Left lung (tissue), 14 donors: ENCODE measurements at places on chromosomes 3 and 15. TPM values are rescaled to one million over a fixed set of nuclear protein-coding genes. Genes with fewer than 3 reads are reported as not detected.
A peak's percentile ranks its signal among the peaks of the same experiment; 100 is the strongest.

The PLCH1 gene
- total RNA-seq = 8.5 TPM

The AMT gene
- total RNA-seq = 8.8 TPM

The TMIE gene
- total RNA-seq = not detected

The UBAP1L gene
- 2.7 TPM for total RNA-seq

The PRSS50 gene
- 0.24 TPM for total RNA-seq

- peak overlapping the region; percentile 3 for H3K4me3 ChIP-seq
- peaks cover 88% of the 10 kb centered on the region for H3K4me1 ChIP-seq
- no peak for DNase-seq
- H3K36me3 ChIP-seq = no peaks in the 10 kb centered on the region
Measured at GRCh38 chr3:196641333-196642054, 2.0 kb downstream of the NRROS start.

- H3K36me3 ChIP-seq = no peaks in the 10 kb centered on the region
- no peak for DNase-seq
- no peak overlapping the region for H3K27ac ChIP-seq
- no peak overlapping the region for H3K4me3 ChIP-seq
- no peaks in the 10 kb centered on the region for H3K4me1 ChIP-seq
- no peaks in the 10 kb centered on the region for H3K27me3 ChIP-seq
Measured at GRCh38 chr3:10285272-10286132, 7.2 kb downstream of the GHRL start.

GRCh38 chr3:33373082-33373437 lies 67.1 kb downstream of the UBP1 start:
- H3K4me3 ChIP-seq = no peak overlapping the region
- H3K27ac ChIP-seq = no peak overlapping the region
- no peaks in the 10 kb centered on the region for H3K4me1 ChIP-seq

- no peak for DNase-seq
- no peaks in the 10 kb centered on the region for H3K27me3 ChIP-seq
- no peaks in the 10 kb centered on the region for H3K4me1 ChIP-seq
- H3K4me3 ChIP-seq = no peak overlapping the region
- H3K36me3 ChIP-seq = no peaks in the 10 kb centered on the region
Measured at GRCh38 chr3:38489766-38490165, 6.4 kb upstream of the EXOG start.

DNA sequence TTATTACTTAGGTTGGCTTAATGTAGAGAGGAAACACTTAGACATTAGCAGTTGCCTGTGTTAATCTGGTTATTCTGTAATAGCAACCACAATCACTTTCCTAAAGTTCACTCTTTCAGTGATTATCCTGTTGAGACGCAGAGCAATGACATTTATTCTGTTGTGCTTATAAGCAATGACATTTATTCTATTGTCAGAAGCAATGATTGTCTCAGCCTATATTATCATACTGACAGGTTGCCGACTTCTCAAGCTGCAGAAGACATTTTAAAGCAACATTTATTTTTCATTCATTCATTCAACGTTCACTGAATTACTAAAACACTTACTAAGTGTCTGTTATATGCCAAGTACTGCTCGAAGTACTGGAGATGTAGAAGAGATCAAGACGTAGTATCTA lies 193.5 kb upstream of the SLITRK3 start:
- no peak overlapping the region for H3K4me3 ChIP-seq
- no peak for DNase-seq
- H3K27me3 ChIP-seq = no peaks in the 10 kb centered on the region
- H3K4me1 ChIP-seq = no peaks in the 10 kb centered on the region
- no peaks in the 10 kb centered on the region for H3K36me3 ChIP-seq

DNA sequence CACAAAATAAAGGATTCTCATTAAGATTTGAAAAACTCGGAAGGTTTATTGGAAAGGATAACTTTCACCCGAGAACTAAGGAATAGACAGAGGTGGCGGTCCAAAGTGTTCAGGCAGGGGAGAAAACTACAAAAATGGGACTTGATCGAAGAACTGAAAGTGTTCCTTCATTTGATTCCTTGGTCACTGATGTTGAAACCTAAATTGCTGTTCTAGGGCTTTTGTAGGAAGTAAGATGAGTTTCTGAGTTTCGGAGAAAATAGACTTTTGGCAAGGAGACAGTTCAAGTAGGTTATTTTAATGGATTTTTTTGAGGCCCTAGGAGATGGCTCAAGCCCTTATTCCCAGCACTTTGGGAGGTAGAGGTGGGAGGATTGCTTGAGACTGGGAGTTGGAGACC lies 1.4 kb downstream of the TRIP4 start:
- no peaks in the 10 kb centered on the region for H3K27me3 ChIP-seq
- H3K4me3 ChIP-seq = peak overlapping the region; percentile 73
- H3K36me3 ChIP-seq = no peaks in the 10 kb centered on the region

DNA sequence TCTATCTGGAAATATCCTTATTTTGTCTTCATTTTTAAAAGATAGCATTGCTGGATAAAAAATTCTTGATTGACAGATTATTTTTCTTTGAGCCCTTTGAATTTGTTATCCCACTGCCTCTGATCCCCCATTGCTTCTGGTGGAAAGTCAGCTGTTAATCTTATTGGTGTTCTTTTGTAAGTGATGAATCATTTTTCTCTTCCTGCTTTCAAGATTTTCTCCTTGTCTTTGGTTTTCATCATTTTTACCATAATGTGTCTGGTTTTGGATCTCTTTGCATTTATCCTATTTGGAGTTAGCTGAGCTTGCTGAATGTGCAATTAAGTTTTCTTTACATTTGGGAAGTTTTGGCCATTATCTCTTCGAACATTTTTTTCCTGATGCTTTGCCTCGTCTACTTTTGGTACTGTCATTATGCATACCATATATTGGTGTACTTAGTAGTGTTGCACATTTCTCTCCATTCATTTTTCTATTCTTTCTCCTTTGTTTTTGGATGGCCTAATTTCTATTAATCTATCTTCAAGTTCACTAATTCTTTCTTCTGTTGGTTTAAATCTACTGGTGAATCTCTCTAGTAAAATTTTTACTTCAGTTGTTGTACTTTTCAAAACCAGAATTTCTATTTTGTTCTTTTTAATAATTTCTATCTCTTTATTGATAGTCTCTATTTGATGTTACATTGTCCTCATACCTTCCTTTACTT lies 440.0 kb upstream of the PROK2 start:
- H3K36me3 ChIP-seq = no peaks in the 10 kb centered on the region
- no peak overlapping the region for H3K4me3 ChIP-seq
- no peaks in the 10 kb centered on the region for H3K4me1 ChIP-seq
- no peak overlapping the region for H3K27ac ChIP-seq

- H3K27ac ChIP-seq = peak overlapping the region; percentile 8
- peak; percentile 68 for DNase-seq
- H3K4me3 ChIP-seq = no peak overlapping the region
- H3K4me1 ChIP-seq = no peaks in the 10 kb centered on the region
- no peaks in the 10 kb centered on the region for H3K27me3 ChIP-seq
- H3K36me3 ChIP-seq = no peaks in the 10 kb centered on the region
Measured at GRCh38 chr3:112376241-112376911, 43.4 kb downstream of the CD200 start.

GRCh38 chr15:23416349-23417276 lies 30.4 kb downstream of the GOLGA6L2 start:
- no peaks in the 10 kb centered on the region for H3K4me1 ChIP-seq
- H3K27ac ChIP-seq = no peak overlapping the region
- DNase-seq = no peak
- no peaks in the 10 kb centered on the region for H3K27me3 ChIP-seq

DNA sequence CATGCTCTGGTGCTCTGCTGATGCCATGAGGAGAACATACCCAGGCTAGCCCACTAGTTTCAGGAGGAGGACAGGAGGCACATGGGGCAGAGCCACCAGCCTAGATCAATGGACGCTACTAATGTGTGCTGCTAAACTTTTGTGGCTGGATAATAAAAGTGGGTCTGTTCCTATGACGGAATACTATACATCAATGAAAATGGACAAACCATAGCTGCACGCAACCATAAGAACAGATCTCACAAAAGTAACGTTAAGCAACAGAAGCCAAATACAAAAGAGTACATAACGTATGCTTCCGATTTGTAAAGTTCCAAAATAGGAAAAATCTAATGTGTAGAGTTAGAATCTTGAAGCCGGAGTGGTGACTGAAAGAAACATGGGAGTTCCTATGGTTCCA lies 11.5 kb downstream of the B4GALT4 start:
- no peaks in the 10 kb centered on the region for H3K27me3 ChIP-seq
- peaks cover 76% of the 10 kb centered on the region for H3K36me3 ChIP-seq
- no peak overlapping the region for H3K4me3 ChIP-seq
- H3K4me1 ChIP-seq = no peaks in the 10 kb centered on the region

DNA sequence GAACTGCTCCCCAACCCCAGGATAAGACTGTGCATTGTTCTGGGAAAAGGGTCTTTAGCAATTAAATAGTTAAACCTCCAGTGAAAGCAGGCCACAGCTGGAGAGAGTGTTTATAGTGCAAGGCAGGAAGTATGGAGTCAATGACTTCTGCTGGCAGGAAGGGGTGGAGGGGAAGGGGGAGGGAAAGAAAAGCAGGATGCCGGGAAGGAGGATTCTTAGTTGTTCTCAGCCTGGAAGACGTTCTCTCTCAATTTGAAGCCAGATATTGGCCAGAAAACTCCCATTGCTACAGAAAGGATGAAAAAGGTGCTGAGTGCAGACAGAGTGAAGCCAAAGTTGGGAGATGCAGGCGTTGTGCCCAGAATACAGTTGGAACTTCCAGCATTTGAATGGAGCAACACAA lies 35.7 kb upstream of the ACTL6A start:
- H3K4me1 ChIP-seq = peaks cover 9% of the 10 kb centered on the region
- H3K36me3 ChIP-seq = no peaks in the 10 kb centered on the region
- no peak overlapping the region for H3K4me3 ChIP-seq
- DNase-seq = peak; percentile 88
- H3K27me3 ChIP-seq = no peaks in the 10 kb centered on the region

DNA sequence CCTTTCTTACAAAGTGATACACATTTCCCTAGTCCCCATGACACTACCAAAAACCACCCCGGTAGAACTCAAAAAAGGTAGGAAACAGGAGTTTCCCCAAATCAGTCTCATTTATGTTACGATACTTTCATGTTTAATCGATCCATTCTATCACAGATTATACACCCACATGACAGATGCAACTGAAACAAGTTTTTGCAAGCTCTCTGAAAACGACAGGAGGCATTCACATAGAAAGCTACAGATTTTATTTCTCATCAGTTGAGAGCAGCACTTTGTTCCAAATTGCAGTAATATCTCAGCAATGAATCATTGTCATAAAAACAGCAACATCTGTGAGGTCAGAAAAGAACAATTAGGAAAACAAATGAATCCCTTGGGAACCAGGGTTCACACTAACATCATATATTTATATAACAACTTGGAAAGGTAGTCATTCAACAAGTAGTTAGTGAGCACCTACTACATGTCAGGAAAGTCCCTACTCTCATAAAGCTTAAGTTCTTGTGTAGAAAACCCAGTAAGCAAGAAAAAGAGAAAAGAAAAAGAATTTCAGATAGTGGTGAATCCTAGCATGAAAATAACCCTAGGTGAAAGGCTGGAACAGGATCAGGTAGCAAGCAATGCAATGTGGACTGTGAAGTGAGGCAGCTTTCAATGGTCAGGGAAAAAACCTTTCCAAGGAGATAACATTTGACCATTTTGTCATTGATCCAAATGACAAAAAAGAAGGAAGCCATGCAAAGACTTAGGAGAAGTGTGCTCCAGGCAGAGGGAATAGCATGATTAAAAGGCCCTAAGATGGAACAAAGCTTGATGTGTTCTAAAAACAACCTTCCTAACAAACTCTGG lies 8.3 kb downstream of the PLD1 start:
- DNase-seq = no peak
- H3K36me3 ChIP-seq = no peaks in the 10 kb centered on the region
- H3K4me3 ChIP-seq = no peak overlapping the region
- H3K4me1 ChIP-seq = no peaks in the 10 kb centered on the region
- H3K27me3 ChIP-seq = no peaks in the 10 kb centered on the region

DNA sequence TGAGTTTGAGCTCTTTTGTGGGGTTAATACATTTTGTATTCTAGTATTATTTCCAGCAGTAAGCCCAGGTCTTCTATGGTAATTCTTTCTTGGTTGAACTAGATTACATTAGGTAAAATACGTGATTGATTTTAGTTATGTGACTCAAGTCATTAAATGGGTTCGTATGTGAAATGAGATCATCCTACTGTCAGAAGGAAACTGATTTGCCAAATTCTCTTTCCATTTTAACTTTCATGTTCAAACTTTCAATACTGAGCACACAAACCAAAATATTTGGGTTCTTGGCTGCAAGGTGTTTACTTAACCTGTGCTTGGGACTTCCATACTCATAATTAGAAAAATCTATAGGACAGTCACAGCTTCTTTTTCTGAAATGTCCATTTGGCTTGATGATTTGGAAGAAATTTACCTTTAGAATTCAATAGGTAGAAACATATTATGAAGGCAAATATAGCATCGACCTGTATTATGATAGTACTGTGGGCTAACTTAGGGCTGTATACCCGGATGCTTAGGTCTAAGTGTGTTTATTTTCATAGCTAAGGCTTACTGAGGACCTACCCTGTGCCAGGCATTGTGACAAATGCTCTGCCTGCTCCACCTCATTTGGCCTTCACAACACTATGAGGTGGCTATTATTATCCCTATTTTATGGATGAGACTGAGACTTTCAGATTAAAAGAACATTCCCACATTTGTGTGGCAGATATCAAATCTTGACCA lies 631.8 kb upstream of the GRM7 start:
- no peaks in the 10 kb centered on the region for H3K27me3 ChIP-seq
- DNase-seq = no peak
- H3K4me3 ChIP-seq = no peak overlapping the region

GRCh38 chr3:48039487-48040190 lies 23.4 kb upstream of the MAP4 start:
- peak overlapping the region; percentile 53 for H3K27ac ChIP-seq
- H3K27me3 ChIP-seq = no peaks in the 10 kb centered on the region
- H3K4me1 ChIP-seq = peaks cover 20% of the 10 kb centered on the region
- H3K36me3 ChIP-seq = no peaks in the 10 kb centered on the region

DNA sequence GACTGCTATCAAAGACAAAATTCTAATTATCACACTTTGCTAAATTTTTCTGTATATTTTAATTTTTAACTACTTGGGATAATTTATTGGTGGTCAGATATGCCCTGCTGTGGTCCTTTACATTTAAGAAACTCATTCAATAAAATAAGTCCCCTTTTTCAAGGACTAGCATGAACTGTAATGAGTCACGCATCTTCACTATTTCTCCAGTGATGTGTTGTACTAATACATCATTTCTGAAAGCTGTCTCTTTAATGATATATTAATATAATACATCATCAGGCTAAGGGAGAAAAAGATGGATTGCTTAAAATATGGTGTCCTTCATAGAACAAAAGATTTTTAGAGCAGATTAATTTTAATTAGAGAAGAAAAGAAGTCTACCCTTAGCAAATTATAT lies 901.4 kb downstream of the DIPK2A start:
- no peaks in the 10 kb centered on the region for H3K36me3 ChIP-seq
- no peak overlapping the region for H3K4me3 ChIP-seq
- H3K27me3 ChIP-seq = no peaks in the 10 kb centered on the region
- no peak for DNase-seq
- H3K4me1 ChIP-seq = no peaks in the 10 kb centered on the region

DNA sequence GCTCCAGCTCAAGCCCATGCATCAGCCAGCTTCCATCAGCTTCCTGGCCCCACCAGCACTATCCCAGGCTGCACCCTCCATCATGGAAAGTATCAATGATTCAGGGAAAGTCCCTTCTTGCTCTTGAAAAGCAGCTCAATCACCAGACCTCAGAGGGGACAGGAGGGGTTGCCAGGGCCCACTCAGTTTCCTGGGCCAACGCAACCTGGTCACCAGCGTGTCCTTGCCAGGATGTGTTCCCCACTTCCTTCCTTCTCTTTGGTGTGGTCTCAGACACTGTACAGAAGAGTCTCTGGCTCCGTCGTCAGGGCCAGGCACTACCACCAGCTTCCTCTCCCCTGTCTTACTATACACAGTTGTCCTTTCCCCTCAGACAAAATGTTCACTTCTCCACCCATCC lies 3.0 kb downstream of the HDC start:
- DNase-seq = no peak
- no peak overlapping the region for H3K27ac ChIP-seq
- H3K4me3 ChIP-seq = no peak overlapping the region
- H3K36me3 ChIP-seq = no peaks in the 10 kb centered on the region
